Activated CD4-positive, CD25-positive, alpha-beta regulatory T cell treated with anti-CD3 and anti-CD28 coated beads, Interleukin-2, amount 50 U/mL, for 72 hours (primary cell): ENCODE measurements at places on chromosomes 2 and 18.

GRCh38 chr2:62034715-62035114 is 129.2 kb downstream of the COMMD1 start:
- DNase-seq: no peak

- no peak for DNase-seq
Measured at GRCh38 chr2:152056418-152056817, 42.4 kb downstream of the CACNB4 start.

- no peak for DNase-seq
Measured at GRCh38 chr2:217204358-217204757, 344.5 kb upstream of the TNP1 start.

- DNase-seq: no peak
Measured at GRCh38 chr2:148930046-148930775, 55.2 kb downstream of the KIF5C start.

DNA sequence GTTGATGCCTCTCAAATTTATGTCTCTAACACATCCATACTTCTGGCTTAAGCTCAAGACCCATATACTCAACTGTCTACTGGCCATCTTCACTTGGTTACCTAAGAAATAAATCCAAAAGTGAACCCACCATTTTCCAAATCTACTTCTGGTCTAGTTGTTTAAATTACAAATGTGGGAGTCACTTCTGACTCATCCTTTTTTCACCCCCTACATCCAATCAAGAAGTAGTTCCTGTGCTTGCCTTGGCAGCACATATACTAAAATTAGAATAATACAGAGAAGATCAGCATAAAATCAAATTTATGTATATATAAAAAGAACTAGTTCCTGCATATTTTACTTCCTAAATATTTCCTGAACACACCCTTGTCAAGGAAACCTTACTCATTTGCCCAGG is 53.6 kb downstream of the STRN start:
- no peak for DNase-seq

- no peak for DNase-seq
Measured at GRCh38 chr18:74590671-74591070, 7.0 kb upstream of the ZNF407 start.

- DNase-seq: no peak
Measured at GRCh38 chr18:50836521-50836957, 16.7 kb upstream of the MRO start.

DNA sequence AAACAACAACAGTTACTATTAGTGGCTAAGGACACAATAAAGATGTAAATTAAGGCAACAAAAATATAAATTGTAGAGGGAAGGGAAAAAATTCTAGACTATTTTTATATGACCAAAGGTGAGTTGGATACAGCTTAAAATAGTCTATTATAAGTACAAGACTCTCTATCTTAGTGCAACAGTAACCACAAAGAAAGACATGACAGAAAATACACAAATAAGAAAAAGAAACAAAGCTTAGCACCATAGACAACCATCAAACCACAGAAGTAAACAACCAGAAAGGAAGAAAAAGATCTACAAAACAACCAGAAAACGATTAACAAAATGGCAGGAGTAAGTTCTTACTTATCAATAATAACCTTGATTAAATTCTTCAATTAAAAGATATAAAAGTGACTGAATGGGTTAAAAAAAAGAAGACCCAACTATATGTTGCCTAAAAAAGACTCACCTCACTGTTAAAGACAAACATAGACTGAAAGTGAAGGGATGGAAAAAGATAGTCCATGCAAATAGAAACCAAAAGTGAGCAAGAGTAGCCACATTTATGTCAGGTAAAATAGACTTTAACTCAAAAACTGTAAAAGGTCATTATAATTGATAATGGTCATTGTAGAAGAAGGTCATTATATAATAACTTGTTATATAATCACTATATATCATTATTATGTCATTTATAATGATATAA is 62.5 kb downstream of the USP40 start:
- no peak for DNase-seq

DNA sequence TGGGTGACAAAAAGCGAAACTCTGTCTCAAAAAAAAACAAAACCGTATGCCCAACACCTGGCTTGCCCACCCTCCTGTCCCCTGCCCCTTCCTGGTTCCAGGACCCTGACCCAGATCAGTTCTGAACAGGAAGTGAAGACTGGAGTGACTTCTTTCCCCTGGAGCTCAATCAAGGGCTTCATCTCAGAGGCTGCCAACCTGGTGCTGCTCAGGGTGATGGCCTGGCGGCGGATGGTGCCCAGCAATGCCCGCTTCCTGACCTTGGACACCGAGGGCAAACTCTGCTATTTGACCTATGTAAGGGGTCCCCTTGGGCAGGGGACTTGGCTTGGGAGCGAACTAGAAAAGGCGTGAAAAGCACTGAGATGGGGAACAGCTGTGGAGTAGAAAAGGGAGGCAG is 5.9 kb downstream of the CATIP start:
- DNase-seq: no peak

- DNase-seq: no peak
Measured at GRCh38 chr2:144595686-144596072, 75.8 kb upstream of the ZEB2 start.

DNA sequence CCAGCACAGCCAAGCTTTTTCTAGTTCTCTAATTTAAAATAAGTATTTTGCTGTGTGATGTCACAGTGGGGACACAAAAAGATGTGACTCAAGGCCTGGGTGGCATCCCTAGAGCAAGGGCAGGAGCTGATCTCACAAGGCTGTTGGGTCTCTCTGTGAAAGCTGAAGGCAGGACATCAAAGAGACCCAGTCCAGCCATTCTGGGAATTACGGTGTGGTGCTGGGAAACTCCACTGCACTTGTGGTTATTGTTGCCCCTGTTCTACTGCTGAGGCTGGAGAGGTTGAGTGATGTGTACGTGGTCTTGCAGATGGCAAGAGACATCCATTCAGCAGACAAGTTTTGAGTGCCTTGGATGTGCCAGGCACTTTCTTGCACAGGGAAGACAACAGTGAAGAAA is 352.9 kb downstream of the CYRIA start:
- no peak for DNase-seq

- DNase-seq: no peak
Measured at GRCh38 chr2:84931384-84931821, 25.9 kb downstream of the TMSB10 start.

GRCh38 chr2:107027810-107028209 is 141.8 kb upstream of the ST6GAL2 start:
- DNase-seq: no peak

DNA sequence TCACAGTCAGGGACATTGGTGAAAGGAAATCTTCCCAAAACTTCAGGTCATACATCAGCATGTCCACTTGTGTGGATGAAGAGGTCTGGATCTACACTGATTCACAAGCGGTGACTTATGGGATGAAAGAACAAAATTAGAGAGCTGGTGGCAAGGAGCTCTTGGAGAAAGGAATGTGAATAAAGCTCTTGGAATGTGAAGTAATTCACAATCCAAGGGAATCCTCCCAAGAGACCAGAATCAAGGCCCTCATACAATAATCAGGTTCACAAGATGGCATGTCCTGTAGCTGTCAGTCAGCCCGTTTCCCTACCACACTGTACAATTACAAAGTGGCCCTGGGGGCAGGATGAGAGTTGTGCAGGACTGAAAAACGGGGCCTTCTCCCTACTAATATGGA is 96.2 kb downstream of the MRPS9 start:
- no peak for DNase-seq

- DNase-seq: no peak
Measured at GRCh38 chr2:98281607-98282006, 64.6 kb upstream of the CNGA3 start.

- no peak for DNase-seq
Measured at GRCh38 chr2:56806924-56807323, 623.1 kb downstream of the CCDC85A start.

DNA sequence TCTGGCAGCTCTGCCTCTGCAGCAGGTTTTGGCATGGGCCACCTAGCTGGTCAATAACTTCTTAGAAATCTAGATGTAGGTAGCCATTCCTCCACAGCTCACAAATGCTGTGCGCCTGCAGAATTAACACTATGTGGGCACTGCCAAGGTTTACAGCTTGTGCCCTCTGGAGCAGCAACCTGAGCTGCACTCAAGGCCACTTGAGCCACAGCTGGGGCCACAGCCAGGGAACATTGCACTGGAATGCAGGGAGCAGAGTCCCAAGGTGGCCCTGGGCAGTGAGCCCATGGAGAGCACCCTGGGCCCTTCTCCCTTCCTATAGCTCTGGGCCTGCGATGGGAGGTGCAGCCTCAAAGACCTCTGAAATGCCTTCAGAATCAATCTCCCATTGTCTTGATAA is 365.3 kb downstream of the SATB2 start:
- no peak for DNase-seq

DNA sequence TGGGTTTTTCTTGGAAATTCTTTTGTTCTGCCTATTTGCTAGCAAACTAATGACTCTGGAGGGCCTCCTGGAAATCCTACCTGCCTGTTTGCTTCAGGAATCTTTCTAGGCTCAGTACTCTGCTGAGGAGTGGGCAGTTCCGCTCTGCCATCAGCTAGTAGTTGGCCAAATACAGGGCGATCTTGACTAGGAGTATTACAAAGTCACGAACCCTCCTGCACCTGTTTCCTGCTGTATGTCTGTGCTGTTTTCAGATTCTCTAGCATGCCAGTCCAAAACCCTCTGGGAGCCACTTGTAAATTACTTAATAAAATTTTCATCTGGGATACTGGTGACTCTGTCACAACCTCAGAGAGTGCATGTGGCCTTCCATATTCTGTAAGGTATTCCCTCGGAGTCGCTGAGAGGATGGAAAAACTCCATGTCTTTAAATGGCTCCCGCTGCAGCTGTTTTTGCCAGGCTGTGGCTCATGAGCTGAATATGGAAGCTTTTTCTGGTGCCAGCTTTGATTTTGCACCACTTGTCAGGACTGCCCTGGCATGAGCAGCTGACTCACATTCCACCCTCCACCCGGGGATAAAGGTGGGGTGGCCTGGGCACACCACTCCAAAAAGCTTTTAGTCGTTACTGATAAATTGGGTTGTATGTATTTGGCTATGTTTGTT is 123.0 kb downstream of the RTN4 start:
- DNase-seq: no peak

GRCh38 chr2:52082646-52083045 is 1050.7 kb upstream of the NRXN1 start:
- no peak for DNase-seq

DNA sequence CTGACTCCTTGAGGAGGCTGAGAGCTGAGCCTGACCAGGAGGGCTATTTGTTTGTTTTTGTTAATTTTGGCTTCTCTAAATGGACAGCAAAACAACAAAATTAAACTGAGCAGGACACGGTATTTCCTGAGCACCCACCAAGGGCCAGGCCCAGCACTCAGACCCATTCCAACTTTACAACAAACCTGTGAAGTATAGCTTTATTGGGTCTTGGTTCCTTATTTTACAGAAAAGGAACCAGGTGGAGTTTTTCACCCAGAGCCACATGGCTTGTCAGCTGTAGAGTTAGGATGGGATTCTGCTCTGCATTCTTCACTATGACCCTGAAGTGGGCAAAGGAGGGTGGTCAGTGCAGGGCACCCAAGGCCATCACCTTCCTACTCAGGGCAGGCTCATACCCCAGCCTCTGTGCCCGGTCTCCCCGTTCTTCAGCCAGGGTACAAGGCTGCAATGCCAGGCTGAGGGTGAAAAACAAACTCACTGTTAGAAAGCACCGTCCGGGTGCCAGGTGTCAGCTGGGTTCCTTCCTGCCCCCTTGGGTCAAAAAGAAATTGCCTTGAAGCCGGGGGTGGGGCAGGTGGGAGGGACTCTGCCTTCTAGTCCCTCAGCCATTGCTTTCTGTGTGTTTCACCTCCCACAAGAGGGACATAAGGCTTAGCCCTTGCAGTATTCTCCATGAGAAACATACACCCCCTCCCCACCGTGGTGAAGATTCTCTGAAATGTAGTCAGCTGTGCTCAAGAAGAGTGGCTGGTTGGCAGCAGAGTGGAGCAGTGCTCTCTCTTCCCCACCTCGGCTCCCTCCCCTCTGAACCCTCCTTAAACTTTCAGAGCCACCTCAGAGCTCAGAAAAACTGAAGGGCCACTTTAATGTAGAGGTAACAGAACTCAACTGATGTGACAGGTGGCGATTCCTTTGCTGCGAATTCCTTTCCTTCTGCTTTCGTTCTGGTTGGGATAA is 2.2 kb downstream of the PSD4 start:
- DNase-seq: peak; percentile 44

DNA sequence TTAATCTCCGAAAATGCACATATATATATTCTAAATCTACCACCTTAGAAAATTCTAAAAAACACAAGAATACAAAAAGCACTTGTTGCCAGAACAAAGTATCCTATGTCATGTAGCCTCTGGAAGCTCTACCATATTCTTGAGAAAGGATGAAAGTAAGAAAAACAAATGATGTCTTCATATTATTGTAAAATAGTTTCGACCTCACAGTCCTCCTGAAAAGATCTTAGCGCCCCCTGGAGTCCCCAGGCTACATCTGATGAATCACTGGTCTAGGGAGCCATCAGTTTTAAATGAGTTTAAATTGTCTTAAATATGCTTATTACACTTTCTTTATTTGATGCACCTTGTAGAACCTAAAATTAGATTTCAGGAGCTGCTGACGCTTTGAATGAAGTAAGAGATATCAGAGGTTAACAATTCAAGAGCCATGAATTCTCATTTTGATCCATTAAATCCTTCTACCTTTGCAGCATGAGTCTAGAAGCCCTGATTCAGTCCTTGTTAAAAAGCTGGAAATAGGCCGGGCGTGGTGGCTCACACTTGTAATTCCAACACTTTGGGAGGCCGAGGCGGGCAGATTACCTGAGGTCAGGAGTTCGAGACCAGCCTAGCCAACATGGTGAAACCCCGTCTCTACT is 138.8 kb downstream of the MCFD2 start:
- DNase-seq: no peak

DNA sequence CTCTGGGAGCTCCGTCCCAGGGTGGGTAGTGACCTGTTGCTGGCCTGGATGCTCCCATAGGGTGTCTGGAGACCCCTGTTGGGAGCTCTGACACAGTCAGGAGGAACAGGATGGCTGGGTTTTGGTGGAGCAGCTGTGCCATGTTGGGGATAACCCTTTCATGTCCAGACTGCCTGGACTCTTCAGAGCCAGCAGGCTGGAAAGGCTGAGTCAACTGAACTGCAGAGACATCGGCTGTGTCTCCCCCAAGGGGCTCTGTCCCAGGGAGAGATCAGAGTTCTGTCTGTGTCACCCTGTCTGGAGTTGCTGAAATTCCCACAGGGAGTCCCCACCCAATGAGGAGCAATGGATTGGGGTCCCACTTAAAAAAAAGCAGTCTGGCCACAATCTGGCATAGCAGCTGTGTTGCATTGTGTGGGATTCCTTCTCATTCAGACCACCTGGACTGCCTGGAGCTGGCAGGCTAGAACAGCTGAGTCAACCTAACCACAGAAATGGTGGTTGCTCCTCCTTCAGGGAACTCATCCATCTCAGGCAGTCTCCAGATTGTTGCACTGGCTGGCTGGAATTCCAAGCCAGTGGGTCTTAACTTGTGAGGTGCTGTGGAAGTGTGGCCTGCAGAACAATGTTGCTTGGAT is 37.2 kb downstream of the AGPS start:
- DNase-seq: no peak

GRCh38 chr2:38602136-38602731 is 494 bp downstream of the HNRNPLL start:
- peak; percentile 59 for DNase-seq

DNA sequence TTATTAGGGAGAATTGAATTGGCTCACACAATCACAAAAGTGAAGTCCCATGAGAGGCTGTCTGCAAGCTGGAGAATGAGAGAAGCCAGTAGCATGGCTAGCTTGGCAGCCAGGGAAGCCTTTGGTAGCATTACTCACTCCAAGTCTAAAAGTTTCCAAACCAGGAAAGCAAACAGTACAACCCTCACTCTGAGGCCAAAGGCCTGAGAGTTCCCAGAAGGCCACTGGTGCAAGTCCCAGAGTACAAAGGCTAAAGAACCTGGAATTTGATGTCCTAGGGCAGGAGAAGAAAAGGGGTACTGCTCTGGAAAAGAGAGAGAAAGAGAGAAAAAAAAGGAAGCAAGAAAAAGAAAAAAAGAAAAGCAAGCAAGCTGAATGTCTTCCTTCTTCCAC is 318.2 kb downstream of the RND3 start:
- no peak for DNase-seq
